ENCODE measurements at places on chromosomes 12 and 14.

- no peak for DNase-seq
- no peaks in the 10 kb centered on the region for H3K36me3 ChIP-seq
- H3K27me3 ChIP-seq = no peaks in the 10 kb centered on the region
- peaks cover 7% of the 10 kb centered on the region for H3K4me1 ChIP-seq
- no peak overlapping the region for H3K27ac ChIP-seq
Observed at GRCh38 chr12:15741082-15741481, 48.1 kb downstream of the EPS8 start.

DNA sequence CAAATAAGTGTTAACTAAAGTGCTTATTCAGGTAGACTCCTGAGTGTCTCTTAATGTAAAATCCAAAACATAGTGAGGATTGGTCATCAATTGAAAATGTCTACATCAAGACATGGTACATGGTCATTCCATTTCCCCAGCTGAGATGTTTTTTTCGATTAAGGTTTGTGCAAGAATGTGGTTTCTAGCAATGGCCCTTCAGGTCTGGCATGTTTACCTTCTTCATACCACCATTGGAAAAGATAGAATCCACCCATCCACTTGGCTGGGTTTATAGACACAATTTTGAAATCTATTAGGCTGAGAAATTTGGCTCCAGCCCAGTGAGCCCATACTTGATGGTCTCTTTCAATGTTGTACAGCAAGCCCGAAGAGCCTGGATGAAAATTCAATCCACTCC, 145.9 kb downstream of the ANO4 start:
- H3K27me3 ChIP-seq = no peaks in the 10 kb centered on the region
- DNase-seq = no peak
- no peaks in the 10 kb centered on the region for H3K36me3 ChIP-seq
- no peaks in the 10 kb centered on the region for H3K4me1 ChIP-seq

GRCh38 chr12:42648061-42648460, 58.5 kb upstream of the PRICKLE1 start:
- no peak for DNase-seq
- H3K27ac ChIP-seq = no peak overlapping the region
- no peak overlapping the region for H3K4me3 ChIP-seq
- H3K36me3 ChIP-seq = no peaks in the 10 kb centered on the region
- H3K4me1 ChIP-seq = no peaks in the 10 kb centered on the region

GRCh38 chr12:58647495-58647894, 272.8 kb downstream of the LRIG3 start:
- no peak overlapping the region for H3K27ac ChIP-seq
- H3K27me3 ChIP-seq = no peaks in the 10 kb centered on the region
- H3K4me1 ChIP-seq = no peaks in the 10 kb centered on the region
- no peaks in the 10 kb centered on the region for H3K36me3 ChIP-seq

DNA sequence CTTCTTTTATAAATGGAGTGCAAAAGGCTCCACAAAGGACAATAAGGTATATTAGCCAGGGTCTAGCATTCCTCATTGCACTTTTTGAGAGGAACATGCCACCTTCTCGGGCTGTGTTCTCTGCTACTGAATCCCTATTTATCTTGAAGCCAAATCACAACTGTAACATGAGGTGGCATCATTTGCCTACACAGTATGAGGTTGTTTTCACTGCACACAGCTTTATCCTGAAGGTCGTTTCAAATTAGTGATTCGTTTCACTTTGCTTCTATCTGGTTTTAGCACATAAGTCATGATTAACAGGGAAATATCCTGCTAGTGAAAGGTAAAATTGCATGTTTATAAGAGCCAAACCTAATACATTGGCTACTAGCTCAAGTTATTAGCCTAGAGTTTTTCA, 153.8 kb downstream of the SLC35F4 start:
- no peak for DNase-seq
- no peaks in the 10 kb centered on the region for H3K36me3 ChIP-seq
- H3K4me3 ChIP-seq = no peak overlapping the region
- H3K4me1 ChIP-seq = no peaks in the 10 kb centered on the region

- no peaks in the 10 kb centered on the region for H3K27me3 ChIP-seq
- no peaks in the 10 kb centered on the region for H3K4me1 ChIP-seq
- H3K36me3 ChIP-seq = no peaks in the 10 kb centered on the region
- no peak overlapping the region for H3K4me3 ChIP-seq
Observed at GRCh38 chr12:40643506-40643905, 48.7 kb upstream of the CNTN1 start.

GRCh38 chr14:103545915-103546651, 16.4 kb downstream of the BAG5 start:
- H3K27me3 ChIP-seq = no peaks in the 10 kb centered on the region
- no peak for DNase-seq
- H3K36me3 ChIP-seq = no peaks in the 10 kb centered on the region
- peak overlapping the region; percentile 21 for H3K27ac ChIP-seq

GRCh38 chr12:89325495-89325894, 26.8 kb downstream of the DUSP6 start:
- H3K4me1 ChIP-seq = peaks cover 43% of the 10 kb centered on the region
- DNase-seq = no peak
- peak overlapping the region; percentile 81 for H3K27ac ChIP-seq
- H3K27me3 ChIP-seq = no peaks in the 10 kb centered on the region

- no peak overlapping the region for H3K27ac ChIP-seq
- no peak overlapping the region for H3K4me3 ChIP-seq
- no peaks in the 10 kb centered on the region for H3K4me1 ChIP-seq
- no peak for DNase-seq
- no peaks in the 10 kb centered on the region for H3K27me3 ChIP-seq
Observed at GRCh38 chr14:47619392-47619791, 56.0 kb downstream of the MDGA2 start.

Measured in tibial nerve (tissue), 4 donors.